HEK293T (cell line): ENCODE measurements at places on chromosomes 12 and 14.

- no peak for DNase-seq
Measured at GRCh38 chr14:74579447-74580274, 32.4 kb downstream of the LTBP2 start.

DNA sequence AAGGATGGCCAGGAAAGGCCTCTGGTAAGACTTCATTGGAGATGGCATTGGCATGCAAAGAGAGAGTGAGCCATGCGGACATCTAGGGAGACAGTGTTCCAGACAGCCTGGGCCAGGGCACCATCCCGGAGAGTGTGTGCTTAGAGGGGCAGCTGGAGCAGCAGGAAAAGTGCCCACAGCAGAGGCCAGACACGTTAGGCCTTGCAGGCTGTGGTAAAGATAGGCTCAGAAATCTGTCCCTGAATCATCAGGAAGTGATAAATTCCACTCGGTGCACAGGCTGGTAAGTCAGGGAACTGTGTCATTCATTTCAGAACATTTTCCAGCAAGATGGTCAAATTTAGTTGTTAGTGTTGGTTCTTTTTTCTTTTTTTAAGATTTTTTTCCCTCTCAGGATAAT, 8.8 kb downstream of the GALNT16 start:
- DNase-seq: no peak

DNA sequence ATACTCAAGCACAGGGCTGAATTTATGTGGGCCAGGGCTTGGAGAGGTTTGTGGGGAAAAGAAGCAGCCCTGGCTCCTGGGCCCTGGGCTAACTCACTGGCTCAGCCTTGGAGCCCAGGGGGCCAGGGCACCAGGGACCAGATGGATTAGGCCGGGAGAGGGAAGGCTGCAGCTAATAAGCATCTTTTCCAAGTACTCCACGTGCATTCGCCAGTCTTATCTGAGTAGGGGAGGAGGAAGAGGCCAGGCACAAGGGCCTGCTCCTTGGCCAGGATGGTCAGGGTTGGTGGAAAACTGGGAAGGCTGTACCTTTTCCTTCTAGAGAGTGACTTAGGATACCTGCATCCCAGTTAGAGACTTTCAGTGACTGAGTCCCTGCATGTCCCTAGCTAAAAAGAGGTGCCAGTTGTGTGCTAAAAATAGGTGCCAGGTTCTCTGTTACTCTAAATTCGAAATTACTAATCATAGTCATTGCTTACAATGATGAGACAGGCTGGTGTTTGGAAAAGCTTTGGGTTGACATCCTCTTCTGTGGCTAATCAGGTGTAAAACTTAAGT, 1.3 kb downstream of the GLRX5 start:
- no peak for DNase-seq

DNA sequence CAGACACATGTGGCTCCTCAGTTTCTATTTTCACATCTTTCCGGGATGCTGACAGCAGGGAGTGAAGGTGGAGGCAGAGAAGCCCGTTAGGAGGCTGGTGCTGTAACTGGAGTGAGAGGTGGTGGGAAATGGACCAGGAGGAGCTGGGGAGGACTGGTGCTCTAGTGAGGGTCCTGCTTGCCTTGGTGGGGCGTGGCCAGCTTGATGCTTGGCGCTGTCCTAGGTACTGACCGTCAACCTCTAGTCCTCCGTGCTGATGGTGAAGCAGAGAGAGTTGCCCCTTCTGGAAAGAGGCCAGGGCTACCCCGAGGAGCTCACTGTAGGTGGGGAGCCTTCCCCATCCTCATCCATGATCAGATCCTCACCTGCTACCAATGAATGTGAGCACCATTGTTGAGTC, 1.4 kb downstream of the TRMT61A start:
- DNase-seq: no peak

DNA sequence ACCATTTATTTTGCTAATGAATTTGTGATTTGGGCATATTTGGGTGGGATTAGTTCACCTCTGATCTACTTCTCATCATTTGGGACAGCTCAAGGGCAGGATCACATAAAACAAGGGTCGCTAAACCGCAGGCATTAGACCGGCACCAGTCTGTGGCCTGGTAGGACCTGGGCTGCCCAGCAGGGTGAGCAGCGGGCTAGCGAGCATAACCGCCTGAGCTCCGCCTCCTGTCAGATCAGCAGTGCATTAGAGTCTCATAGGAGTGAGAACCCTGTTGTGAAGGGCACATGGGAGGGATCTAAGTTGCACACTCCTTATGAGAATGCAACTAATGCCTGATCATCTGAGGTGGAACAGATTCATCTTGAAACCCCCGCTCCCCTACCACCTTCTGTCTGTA, 785.3 kb downstream of the TRHDE start:
- DNase-seq: no peak

DNA sequence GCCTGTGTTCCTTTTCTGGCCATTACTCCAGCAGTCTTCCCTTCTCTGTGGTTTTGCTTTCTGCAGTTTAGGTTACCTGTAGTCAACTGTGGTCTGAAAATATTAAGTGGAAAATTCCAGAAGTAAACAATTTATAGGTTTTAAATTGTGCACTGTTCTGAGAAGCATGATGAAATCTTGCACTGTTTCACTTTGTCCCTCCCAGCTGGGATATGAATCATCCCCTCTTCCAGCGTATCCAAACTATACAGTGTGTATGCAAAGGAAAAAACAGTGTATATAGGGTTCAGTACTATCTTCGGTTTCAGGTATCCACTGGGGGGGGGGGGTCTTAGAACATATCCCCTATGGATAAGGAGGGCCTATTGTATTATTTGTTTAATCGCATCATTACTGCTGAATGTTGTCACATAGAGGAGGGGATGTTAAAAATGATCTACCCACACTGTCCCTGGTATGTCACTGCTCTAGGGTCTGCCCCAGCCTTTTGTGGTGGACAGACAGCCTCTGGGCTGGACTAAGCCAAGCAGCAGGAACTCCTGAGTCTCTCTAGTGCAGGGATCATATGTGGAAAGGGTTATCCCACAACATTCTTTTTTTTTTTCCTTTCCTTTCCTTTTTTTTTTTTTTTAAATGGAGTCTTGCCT, 109.1 kb upstream of the MAX start:
- DNase-seq: no peak

DNA sequence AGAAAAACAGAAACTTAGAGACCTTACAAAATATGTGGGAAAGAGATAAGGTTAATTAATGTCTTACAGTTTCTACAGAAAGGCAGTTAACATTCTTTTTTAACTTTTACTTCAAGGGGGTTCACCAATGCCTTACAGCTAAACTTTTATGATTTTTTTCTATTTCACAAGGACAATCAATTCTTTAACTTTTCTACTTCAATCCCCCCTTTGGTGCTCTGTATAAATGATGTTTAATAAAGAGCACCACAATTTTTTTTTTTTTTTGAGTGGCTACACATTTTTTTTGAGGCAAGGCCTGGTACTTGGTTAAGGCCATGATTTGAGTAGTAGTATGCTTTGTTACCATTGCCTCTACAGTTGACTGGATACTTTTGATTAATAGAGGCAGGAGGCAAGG, 279.6 kb downstream of the PRKD1 start:
- no peak for DNase-seq

DNA sequence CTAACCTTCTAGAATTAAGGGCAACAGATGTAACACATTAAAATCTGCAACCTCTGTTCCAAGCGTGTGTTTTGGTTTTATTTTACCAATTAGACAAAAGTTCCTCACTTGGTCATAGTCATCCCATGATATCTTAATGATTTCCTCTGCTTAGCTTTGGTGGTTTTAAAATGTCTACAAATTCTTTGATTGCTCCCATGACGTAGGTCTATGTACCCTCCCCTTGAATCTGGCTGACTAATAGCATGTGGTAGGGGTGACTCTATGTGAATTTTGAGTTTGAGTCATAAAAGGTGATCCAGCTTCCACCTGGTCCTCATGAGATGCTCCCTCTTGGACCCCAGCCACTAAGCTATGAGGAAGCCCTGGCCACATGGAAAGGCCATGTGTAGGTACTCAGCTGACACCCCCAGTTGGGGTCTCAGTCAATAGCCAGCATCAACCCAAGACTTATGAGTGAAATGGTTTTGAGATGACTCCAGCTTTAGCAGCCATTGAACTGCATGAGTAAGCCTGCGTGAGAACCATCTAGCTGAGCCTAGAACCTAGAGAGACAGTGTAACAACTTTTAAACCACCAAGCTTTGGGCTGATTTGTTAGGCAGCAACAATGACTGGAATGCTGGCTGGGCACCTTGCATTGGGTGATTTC, 247.1 kb downstream of the MSRB3 start:
- no peak for DNase-seq

DNA sequence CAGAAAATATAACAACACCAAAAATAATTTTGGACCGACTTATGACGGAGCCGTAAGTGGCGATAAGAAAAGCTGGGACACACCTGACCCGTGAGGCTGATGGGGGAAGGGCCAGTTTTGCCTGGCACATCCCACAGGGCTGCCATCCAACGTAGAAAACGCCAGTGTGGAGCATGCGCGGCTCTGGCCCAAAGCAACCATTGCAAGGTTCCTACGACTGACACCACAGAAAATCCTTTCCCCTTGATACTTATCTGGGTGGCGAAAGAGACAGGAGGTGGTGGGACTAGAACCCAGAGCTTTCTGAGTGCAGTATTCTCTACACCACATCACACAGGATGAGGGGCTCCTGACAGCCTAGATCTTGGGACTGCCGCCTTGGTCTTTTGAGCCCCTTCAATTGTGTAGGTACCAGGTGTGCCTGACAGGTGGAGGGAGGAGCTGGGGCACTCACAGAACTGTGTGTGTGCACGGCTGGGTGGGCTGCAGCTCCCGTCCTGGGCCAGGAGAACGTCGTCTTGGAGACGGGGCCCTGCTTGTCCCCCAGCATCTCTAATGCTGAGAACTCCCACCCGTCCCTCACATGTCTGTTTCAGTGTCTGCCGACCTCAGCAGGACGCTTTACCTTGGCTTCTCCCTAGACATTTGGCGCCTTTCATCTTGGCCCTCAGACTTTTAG, 17.4 kb upstream of the CACNA2D4 start:
- DNase-seq: no peak

DNA sequence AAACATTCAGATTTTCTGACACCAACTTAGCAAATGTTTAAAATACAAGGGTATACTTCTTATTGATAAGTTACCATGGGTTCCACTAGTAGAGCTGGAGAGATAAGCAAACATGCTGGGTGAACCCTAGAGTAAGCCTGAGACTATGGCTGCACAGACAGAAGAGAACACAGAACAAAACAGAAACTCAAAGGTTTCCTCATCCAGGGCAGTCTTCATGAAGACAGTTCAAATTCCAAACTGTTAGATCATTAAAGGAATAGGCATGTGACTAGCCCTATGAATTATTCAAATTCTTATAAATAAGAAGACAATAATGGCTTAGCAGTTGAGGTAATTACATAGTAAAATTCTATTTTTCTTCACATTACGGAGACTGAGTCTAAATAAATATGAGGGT, 28.1 kb downstream of the BTBD7 start:
- no peak for DNase-seq

DNA sequence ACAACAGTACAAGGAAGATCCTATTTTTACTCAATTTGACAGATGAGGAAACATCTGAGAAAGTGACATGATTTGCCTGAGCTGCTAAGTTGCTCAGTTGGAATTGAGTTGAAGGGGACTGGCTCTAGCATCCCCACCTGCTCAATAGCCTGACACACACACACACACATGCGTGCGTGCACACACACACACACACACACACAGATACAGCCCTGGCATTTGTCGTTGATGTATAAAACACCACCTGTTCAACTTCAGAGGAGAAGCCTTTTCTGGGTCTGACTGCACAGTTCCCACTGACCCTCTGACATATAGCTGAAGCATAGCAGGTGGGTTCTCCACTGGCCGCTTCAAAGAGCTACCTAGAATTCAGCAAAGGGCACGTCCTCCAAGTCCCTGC, 1045.9 kb downstream of the VRK1 start:
- no peak for DNase-seq
